ENCODE measurements at places on chromosomes 2 and 18. TPM values are rescaled to one million over a fixed set of nuclear protein-coding genes. Genes with fewer than 3 reads are reported as not detected.

The DDX18 gene
- 83.7 TPM for total RNA-seq

The LYPD1 gene
- total RNA-seq = not detected

The CREG2 gene
- 0.13 TPM for total RNA-seq

DNA sequence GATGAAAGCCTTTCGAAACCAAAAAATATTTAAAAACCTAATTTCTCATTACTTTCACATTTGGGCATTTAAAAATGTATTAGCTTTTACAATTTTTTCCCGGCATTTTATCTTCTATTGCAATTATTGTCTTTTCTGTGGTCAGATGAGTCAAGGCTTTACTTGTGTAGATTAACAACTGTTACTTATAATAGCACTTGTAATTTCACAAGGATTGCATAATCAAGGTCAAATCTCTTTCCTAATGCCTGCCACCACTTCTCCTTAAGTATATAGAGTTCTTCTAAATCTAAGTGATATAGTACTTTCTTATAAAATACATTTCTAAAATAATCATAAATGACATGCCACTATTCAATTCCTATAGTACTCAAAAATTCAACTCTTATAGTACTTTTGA is 67.2 kb downstream of the SLC8A1 start:
- H3K4me3 ChIP-seq = no peak overlapping the region
- H3K4me1 ChIP-seq = no peaks in the 10 kb centered on the region
- H3K36me3 ChIP-seq = no peaks in the 10 kb centered on the region
- no peak overlapping the region for H3K27ac ChIP-seq
- no peaks in the 10 kb centered on the region for H3K27me3 ChIP-seq
- no peak for DNase-seq

The RIT2 gene
- total RNA-seq = not detected

GRCh38 chr2:139825726-139826125 is 1045.5 kb upstream of the NXPH2 start:
- no peak for DNase-seq
- no peak overlapping the region for H3K27ac ChIP-seq
- H3K36me3 ChIP-seq = no peaks in the 10 kb centered on the region
- no peak overlapping the region for H3K4me3 ChIP-seq
- H3K27me3 ChIP-seq = no peaks in the 10 kb centered on the region

The DSC2 gene
- not detected for total RNA-seq

DNA sequence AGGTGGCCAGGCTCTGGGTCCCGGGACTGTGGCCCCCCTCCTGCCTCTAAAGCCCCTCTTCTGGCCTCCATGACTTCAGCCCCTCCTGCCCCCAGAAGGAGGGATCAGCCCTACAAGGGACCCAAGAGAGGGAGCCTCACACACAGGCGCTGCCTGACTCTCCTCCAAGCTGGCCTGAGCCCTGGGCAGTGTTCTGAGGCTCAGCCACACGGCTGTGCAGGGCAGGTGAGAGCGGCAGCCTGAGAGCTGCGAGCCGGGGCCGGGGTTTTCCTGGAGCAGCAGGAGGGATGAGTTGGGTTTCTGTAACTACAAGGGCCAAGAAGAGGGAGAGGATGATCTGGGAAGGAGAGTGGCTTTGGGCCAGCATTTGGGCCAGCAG is 70.1 kb downstream of the HPCAL1 start:
- H3K4me3 ChIP-seq = no peak overlapping the region
- H3K27me3 ChIP-seq = no peaks in the 10 kb centered on the region
- H3K27ac ChIP-seq = no peak overlapping the region
- DNase-seq = no peak
- H3K36me3 ChIP-seq = peaks cover 3% of the 10 kb centered on the region

The TUBA3D gene
- total RNA-seq = not detected

DNA sequence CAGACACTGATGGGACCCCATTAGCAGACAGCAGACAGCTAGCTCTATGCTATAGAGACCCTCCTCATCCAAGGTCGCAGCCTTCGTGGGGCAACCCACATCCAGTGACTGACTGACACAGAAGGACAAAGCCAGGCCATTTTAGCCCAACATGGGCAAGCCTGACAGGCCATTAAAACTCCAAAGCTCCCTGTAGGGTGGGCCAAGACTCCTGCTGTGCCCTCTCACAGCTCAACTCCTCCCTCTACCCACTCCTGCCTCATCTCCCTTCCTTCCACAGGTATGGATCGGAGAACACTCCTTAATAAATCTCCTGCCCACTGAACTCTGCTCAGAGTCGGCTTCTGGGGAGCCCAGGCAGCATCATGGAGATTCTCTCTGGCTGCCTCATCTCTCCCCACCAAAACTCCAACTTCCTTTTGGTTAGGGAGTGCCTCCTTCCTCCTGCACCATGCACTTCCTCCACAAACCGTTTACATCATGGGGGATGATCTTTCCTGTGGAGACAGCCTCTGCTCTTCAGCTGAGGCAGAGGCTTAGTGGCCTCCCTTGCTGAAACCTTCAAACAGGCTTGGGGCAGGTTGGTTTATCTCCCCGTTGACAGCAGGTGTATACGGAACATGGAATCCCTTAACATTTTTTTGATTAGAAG is 86.5 kb downstream of the ACTR3 start:
- no peak for DNase-seq
- no peaks in the 10 kb centered on the region for H3K36me3 ChIP-seq
- H3K27me3 ChIP-seq = no peaks in the 10 kb centered on the region
- H3K27ac ChIP-seq = no peak overlapping the region
- no peaks in the 10 kb centered on the region for H3K4me1 ChIP-seq
- H3K4me3 ChIP-seq = no peak overlapping the region

The OR6B2 gene
- total RNA-seq = not detected

DNA sequence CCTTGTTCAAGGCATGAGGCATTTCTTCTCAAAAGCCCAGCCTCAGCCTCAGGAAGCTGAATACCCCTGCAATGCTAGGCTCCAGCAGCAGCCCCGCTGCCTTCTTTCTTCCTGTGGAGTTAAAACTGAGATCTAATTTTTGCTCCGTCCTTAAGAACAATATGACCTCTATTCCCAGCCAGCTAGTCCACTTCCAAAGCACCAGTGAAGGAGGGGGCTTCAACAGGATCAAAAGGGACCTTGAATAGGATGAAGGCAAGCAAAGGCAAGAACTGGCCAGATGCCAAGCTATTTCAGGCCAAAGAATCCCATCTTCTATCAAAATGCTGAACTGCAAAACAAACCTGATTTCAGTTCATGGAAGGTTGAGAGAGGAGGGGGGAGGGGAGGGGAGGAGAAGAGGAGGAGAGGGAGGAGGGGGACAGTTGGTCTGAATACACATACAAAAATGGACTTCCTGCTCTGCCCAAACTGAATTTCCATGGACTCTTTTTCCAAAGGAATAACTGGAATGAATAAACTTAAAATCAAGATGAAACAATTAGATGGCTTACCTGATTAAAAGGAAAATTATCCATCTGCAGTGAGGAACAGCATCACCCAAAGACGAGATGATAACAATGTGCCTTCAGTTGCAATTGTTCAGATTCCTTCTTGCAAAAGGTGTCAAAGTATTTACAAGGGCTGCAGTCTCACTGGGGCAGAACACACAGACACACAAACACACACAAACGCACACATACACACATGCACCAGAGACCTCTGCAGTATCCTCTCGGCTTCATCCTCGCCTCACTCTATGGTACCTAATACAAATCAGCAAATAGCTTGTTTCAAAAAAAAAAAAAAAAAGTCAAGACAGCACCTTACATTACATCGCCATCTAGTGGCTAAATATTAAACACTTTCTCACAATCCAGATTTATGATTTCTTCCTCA is at the start of gene SCN1A:
Gene SCN1A (minus strand): TSS at position 804 of the 939 bp plus-strand sequence. CDS start 54,399 bp downstream, outside the sequence.
- DNase-seq = no peak
- H3K36me3 ChIP-seq = no peaks in the 10 kb centered on the region
- H3K4me3 ChIP-seq = no peak within 1 kb of the TSS
- H3K4me1 ChIP-seq = no peaks in the 10 kb centered on the region
- H3K27me3 ChIP-seq = peaks cover 2% of the 10 kb centered on the region
- H3K27ac ChIP-seq = no peak within 1 kb of the TSS

GRCh38 chr2:138390316-138390945 is 111.1 kb upstream of the SPOPL start:
- H3K27me3 ChIP-seq = no peaks in the 10 kb centered on the region
- no peaks in the 10 kb centered on the region for H3K36me3 ChIP-seq
- H3K4me1 ChIP-seq = no peaks in the 10 kb centered on the region
- no peak overlapping the region for H3K4me3 ChIP-seq
- no peak for DNase-seq

DNA sequence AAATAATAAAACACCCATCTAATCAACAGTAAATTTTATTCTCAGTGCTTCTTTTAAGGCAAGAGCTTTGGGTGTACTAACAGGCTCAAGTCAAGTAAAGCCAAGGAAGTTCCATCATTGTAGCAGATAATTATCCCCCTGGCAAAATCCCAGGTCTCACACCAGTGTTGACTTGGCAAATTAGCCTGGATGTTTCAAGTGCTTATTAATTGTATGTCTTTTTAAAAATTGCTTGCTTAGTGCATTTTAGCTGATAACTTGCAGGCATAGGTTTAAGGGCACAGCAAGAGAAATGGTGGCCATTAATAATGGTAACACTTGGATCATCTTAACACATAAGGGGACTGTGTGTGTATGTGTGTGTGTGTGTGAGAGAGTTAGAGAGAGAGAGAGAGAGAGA is 42.0 kb upstream of the FMNL2 start:
- H3K4me3 ChIP-seq = no peak overlapping the region
- H3K27me3 ChIP-seq = peaks cover 6% of the 10 kb centered on the region
- no peak overlapping the region for H3K27ac ChIP-seq

The SLC4A3 gene
- total RNA-seq = 0.47 TPM
